Right hindlimb (tissue), 1 donor: ENCODE measurements at places on chromosomes 1 and 21.

GRCh38 chr1:971751-972506 is 5.6 kb downstream of the PLEKHN1 start:
- DNase-seq: peak; percentile 16

DNA sequence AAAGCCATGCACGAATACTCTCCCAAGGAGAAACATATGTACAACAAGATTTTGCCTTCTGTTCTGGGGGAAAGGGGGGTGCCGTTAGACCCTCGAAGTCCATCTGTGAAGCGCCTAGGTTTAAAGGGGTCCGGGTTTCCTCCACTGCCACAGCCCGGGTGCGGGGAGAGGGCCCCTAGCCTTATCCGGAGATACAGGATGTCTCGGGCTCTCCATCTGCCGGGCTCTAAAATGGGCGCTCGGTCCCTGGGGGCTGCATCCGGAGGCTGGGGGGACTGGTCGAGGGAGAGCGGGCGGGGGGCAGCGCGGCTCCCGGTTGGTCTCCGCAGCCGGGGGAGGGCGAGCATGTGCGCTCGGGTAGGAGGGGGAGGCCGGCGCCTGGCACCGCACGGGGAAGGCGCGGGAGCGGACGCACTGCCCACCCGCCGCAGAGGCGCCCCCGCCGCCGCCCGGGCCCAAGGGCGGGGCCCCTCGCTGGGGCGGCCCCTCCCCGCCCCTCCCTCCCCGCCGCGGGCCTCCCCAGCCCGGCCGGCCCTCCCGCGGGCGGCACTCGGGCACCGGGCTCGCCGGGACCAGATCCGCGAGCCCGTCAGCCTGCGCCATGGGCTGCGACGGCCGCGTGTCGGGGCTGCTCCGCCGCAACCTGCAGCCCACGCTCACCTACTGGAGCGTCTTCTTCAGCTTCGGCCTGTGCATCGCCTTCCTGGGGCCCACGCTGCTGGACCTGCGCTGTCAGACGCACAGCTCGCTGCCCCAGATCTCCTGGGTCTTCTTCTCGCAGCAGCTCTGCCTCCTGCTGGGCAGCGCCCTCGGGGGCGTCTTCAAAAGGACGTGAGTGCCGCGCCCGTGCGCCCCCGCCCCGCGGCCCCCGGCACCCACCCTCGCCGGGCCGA is 63.1 kb downstream of the ELK4 start:
- DNase-seq: no peak

DNA sequence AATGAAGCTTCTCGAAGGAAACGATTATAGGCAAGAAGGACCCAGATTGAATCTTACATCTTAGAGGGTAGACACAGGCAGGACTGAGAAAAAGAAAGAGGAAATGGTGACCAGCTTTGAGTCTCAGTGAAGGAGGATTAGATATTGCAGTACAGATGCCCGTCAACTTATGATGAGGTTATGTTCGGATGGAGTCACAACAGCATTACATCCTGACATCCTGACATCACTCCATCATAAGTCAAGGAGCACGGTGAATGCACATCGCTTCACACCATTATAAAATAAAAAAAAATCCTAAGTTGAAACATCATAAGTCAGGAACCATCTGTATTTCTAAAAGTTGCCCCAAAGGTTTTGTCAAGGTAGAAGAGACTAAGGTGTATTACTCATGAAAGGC is 312.3 kb upstream of the PLXNA2 start:
- DNase-seq: no peak

DNA sequence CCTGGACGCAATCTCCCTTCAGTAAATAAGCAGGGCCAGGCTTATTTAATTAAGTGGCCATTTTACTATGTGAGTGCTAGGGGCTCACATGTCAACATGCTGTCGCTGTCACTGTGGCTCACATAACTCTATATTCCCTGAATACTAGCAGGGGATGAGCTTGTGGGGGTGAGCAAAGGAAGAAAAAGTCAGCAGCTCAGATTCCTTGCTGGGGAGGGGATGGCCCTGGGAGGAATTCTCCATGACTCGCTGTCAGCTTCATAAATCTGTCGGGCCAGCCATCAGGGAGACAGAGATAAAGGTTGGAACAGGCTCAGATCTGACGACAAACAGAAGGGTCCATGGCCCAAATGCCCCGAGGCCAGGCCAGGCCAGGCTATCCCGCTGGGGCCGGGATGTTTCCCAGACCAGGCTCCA is 26.0 kb upstream of the PLEKHG5 start:
- no peak for DNase-seq

GRCh38 chr21:14522736-14523135 is 23.4 kb downstream of the SAMSN1 start:
- DNase-seq: no peak

- no peak for DNase-seq
Observed at GRCh38 chr1:166950156-166950555, 25.2 kb downstream of the ILDR2 start.
